ENCODE measurements at places on chromosomes 4 and X. TPM values are rescaled to one million over a fixed set of nuclear protein-coding genes. Genes with fewer than 3 reads are reported as not detected.

- no peak for DNase-seq
Measured at GRCh38 chr4:101981756-101982155, 191.2 kb downstream of the BANK1 start.

The MAGED4 gene
- 33.4 TPM for total RNA-seq

GRCh38 chrX:55057675-55058249 is 17.1 kb upstream of the PAGE2B start:
- peak; percentile 20 for DNase-seq

- DNase-seq: no peak
Measured at GRCh38 chr4:102599886-102600285, 98.7 kb downstream of the NFKB1 start.

The IQCM gene
- total RNA-seq: not detected
